ENCODE measurements at places on chromosomes 2 and 18. TPM values are rescaled to one million over a fixed set of nuclear protein-coding genes. Genes with fewer than 3 reads are reported as not detected.

CD207 gene
- total RNA-seq: not detected

- H3K27ac ChIP-seq: no peak overlapping the region
- H3K27me3 ChIP-seq: no peaks in the 10 kb centered on the region
- no peak for DNase-seq
- H3K36me3 ChIP-seq: no peaks in the 10 kb centered on the region
- H3K4me3 ChIP-seq: no peak overlapping the region
Measured at GRCh38 chr2:173271135-173271534, 83.5 kb upstream of the CDCA7 start.

DNA sequence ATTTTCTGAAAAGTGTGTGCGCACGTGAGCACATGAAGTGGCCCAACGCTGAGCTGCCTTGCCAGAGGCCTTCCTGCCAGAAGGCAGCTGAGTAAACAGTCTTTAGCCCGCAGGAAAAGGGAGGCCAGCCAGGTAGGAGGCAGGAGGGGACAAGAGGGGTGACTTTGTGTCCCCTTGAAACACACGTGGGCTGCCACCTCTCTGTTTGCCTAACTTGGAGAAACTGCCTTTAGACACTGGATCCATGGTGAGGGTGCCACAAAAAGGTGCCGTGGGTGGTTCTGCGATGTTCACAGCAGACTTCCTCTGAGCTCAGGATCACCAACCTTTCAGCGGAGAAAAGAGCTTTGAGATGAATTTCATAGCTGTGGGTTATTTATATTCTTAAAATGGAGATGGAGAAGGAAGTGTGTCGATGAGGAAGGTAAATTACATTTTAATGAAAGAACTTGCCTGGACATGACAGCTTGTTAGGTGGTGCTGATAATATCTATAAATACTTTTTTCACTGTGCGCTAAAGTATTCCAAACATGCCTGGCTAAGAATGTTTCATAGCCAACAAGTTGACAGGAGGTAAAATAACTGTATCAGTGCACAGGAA is 36.6 kb upstream of the ASB1 start:
- peaks cover 3% of the 10 kb centered on the region for H3K4me1 ChIP-seq
- H3K27me3 ChIP-seq: no peaks in the 10 kb centered on the region
- no peak overlapping the region for H3K27ac ChIP-seq
- H3K36me3 ChIP-seq: peaks cover 2% of the 10 kb centered on the region

GRCh38 chr18:25898965-25899364 is 191.4 kb downstream of the SS18 start:
- H3K27ac ChIP-seq: no peak overlapping the region
- peaks cover 9% of the 10 kb centered on the region for H3K27me3 ChIP-seq
- H3K36me3 ChIP-seq: no peaks in the 10 kb centered on the region
- no peak overlapping the region for H3K4me3 ChIP-seq
- H3K4me1 ChIP-seq: peaks cover 6% of the 10 kb centered on the region

DNA sequence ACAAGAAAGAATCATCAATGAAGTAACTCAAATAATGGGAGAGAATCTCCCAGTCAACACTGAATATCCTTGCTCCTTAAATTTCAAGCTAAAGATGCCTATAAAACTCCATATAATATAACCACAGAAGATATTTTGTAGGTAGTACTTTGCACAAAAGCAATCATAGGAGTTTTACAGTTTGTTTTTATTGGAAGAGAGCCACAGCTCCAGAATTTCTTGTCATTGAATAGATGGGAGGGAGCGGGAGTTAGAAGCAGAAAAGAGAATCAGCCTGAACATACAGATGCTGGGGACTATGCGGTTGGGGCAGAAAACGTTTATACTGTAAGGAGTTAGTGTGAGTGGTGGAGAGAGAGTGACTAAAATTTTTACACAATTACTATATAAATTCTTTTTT is 18.3 kb upstream of the SMAD4 start:
- peaks cover 2% of the 10 kb centered on the region for H3K36me3 ChIP-seq
- no peak overlapping the region for H3K27ac ChIP-seq

- no peaks in the 10 kb centered on the region for H3K27me3 ChIP-seq
- no peaks in the 10 kb centered on the region for H3K4me1 ChIP-seq
- no peak overlapping the region for H3K27ac ChIP-seq
- no peak for DNase-seq
- no peaks in the 10 kb centered on the region for H3K36me3 ChIP-seq
Measured at GRCh38 chr18:9658087-9658641, 43.8 kb upstream of the PPP4R1 start.

DNA sequence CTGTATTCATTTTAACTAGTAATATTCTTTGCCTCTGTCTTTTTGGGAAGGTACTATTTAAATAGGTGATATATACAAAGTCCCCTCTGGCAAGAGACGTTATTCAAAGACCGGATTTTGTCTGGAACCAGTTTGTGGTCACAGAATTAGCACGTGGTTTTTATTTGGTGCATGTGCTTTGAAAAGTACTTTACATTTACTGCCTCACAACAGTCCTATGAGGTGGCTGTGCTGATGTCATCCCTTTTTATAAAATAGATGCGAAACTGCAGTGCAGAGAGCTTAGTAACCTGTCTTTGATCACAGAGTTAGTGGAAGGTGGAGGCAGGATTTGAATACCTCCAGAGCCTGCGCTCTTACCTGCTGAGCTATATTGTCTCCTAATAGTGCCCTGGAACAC is 4.0 kb downstream of the LPIN1 start:
- H3K36me3 ChIP-seq: no peaks in the 10 kb centered on the region
- DNase-seq: no peak
- H3K4me1 ChIP-seq: peaks cover 53% of the 10 kb centered on the region
- peak overlapping the region; percentile 97 for H3K27ac ChIP-seq
- no peaks in the 10 kb centered on the region for H3K27me3 ChIP-seq
- peak overlapping the region; percentile 73 for H3K4me3 ChIP-seq

- H3K4me3 ChIP-seq: no peak overlapping the region
- peak; percentile 1 for DNase-seq
- H3K36me3 ChIP-seq: no peaks in the 10 kb centered on the region
- H3K4me1 ChIP-seq: peaks cover 14% of the 10 kb centered on the region
- no peak overlapping the region for H3K27ac ChIP-seq
Measured at GRCh38 chr18:36017232-36017631, 44.8 kb downstream of the RMP24 start.

GRCh38 chr18:37378336-37379010 is 187.1 kb downstream of the CELF4 start:
- H3K27ac ChIP-seq: no peak overlapping the region
- no peak overlapping the region for H3K4me3 ChIP-seq
- peaks cover 20% of the 10 kb centered on the region for H3K27me3 ChIP-seq
- DNase-seq: no peak
- H3K36me3 ChIP-seq: no peaks in the 10 kb centered on the region

DNA sequence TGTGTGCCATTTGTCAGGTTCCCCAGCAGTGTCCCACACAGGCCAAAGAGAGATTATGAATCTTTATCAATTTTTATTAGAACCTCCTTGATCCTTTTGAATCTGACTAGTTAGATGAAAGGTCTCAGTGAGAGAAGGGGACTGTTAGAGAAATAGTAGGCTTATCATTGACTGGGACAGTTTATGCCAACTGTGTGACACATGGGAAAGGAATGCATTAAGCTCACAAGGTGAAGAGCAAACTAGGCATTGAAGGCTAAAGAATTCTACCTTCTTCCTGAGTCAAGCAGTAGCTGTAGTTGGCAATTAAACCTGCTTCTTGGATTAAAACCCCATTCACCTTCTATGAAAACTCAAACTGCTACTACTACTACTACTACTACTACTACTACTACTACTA is 389.6 kb upstream of the CDH19 start:
- H3K4me3 ChIP-seq: no peak overlapping the region
- H3K27me3 ChIP-seq: no peaks in the 10 kb centered on the region

VIL1 gene
- total RNA-seq: not detected

CYP1B1 gene
- total RNA-seq: 2.3 TPM

GRCh38 chr2:36711741-36712314 is 15.3 kb downstream of the VIT start:
- H3K36me3 ChIP-seq: no peaks in the 10 kb centered on the region
- no peak overlapping the region for H3K27ac ChIP-seq
- no peak overlapping the region for H3K4me3 ChIP-seq
- peaks cover 18% of the 10 kb centered on the region for H3K27me3 ChIP-seq

GRCh38 chr2:9230881-9231280 is 24.3 kb downstream of the ASAP2 start:
- no peak for DNase-seq
- H3K27me3 ChIP-seq: peaks cover 46% of the 10 kb centered on the region
- no peak overlapping the region for H3K4me3 ChIP-seq
- no peaks in the 10 kb centered on the region for H3K36me3 ChIP-seq
- H3K27ac ChIP-seq: no peak overlapping the region
- H3K4me1 ChIP-seq: peaks cover 6% of the 10 kb centered on the region

DSG3 gene
- not detected for total RNA-seq

GRCh38 chr2:57902578-57902977 is 144.0 kb upstream of the VRK2 start:
- H3K4me3 ChIP-seq: no peak overlapping the region
- no peak for DNase-seq
- no peaks in the 10 kb centered on the region for H3K4me1 ChIP-seq
- H3K36me3 ChIP-seq: no peaks in the 10 kb centered on the region

TIGD1 gene
- total RNA-seq: 28.2 TPM

- no peaks in the 10 kb centered on the region for H3K4me1 ChIP-seq
- no peak overlapping the region for H3K4me3 ChIP-seq
- no peak overlapping the region for H3K27ac ChIP-seq
- DNase-seq: no peak
- no peaks in the 10 kb centered on the region for H3K27me3 ChIP-seq
- no peaks in the 10 kb centered on the region for H3K36me3 ChIP-seq
Measured at GRCh38 chr2:100013892-100014677, 128.3 kb downstream of the AFF3 start.

DNA sequence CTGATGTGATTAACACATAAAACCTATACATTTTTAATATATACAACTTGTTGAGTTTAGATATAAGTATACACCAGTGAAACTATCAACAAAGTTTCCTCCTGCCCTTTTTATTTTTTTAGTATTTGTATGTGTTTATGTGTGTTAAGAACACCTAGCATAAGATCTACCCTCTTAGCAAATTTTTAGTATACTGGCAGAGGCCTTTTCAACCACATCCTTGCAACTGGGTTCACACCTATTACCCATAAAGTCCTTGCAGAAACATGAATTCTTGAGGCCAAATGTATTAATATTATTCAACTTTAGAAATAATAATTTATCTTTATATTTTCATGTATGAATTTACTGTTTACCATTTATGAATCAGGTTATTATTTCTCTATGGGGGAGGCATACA is 119.7 kb upstream of the CRIM1 start:
- H3K36me3 ChIP-seq: peaks cover 3% of the 10 kb centered on the region
- H3K27me3 ChIP-seq: peaks cover 5% of the 10 kb centered on the region
- no peak for DNase-seq

DNA sequence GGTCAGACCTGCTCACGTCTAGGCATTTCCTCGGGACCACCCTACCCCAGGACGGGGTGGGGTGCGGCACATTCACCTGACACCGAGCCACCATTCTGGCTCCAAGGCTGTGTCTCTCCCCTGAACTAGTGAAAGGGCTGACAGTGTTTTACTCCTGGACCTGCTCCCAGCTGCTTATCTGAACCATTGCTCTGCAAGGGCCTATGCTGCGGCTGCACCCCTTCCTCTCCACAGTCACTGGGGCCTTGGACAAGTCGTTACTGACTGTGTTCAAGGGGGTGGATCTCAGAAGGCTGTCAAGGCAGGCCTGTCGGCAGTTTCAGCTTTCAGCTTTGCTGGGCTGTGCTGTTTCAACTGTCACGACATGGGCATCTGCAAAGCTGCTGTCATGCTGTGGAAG is 11.7 kb downstream of the CREG2 start:
- no peaks in the 10 kb centered on the region for H3K27me3 ChIP-seq
- no peaks in the 10 kb centered on the region for H3K36me3 ChIP-seq
- DNase-seq: no peak
- no peak overlapping the region for H3K27ac ChIP-seq

ERMN gene
- 4.8 TPM for total RNA-seq

- H3K27me3 ChIP-seq: no peaks in the 10 kb centered on the region
- H3K4me3 ChIP-seq: no peak overlapping the region
- H3K27ac ChIP-seq: no peak overlapping the region
- H3K36me3 ChIP-seq: no peaks in the 10 kb centered on the region
- peaks cover 13% of the 10 kb centered on the region for H3K4me1 ChIP-seq
Measured at GRCh38 chr2:99878581-99879350, 263.6 kb downstream of the AFF3 start.

- H3K4me1 ChIP-seq: no peaks in the 10 kb centered on the region
- no peak for DNase-seq
- H3K27ac ChIP-seq: no peak overlapping the region
Measured at GRCh38 chr2:129301431-129301913, 678.0 kb upstream of the RAB6C start.

- H3K4me3 ChIP-seq: no peak overlapping the region
- H3K36me3 ChIP-seq: peaks cover 12% of the 10 kb centered on the region
- H3K27ac ChIP-seq: no peak overlapping the region
- H3K4me1 ChIP-seq: peaks cover 3% of the 10 kb centered on the region
- no peaks in the 10 kb centered on the region for H3K27me3 ChIP-seq
Measured at GRCh38 chr2:28232295-28232694, 160.4 kb upstream of the FOSL2 start.

PAX3 gene
- total RNA-seq: not detected

All from naive thymus-derived CD8-positive, alpha-beta T cell (primary cell).